Stimulated activated CD4-positive, alpha-beta T cell treated with anti-CD3 and anti-CD28 coated beads, TNF-alpha, amount 100 ng/mL, for 1 hour (primary cell): ENCODE measurements at places on chromosomes 11 and 22.

DNA sequence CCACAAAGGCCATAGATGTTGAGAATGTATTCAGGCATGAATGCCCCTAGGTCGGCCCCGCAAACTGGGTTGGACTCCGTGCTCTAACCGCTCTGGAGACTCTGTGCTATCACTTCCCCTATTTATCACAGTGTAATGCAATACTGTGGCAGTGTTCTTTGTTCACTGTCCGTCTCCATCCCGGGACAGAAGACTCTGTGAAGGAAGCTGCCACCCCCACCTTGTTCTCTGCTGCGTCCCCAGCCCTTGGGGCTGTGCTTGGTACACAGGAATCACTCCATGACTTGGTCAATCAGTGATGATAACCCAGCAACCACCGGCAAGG is 57.6 kb downstream of the TSPAN18 start:
- no peak for DNase-seq

DNA sequence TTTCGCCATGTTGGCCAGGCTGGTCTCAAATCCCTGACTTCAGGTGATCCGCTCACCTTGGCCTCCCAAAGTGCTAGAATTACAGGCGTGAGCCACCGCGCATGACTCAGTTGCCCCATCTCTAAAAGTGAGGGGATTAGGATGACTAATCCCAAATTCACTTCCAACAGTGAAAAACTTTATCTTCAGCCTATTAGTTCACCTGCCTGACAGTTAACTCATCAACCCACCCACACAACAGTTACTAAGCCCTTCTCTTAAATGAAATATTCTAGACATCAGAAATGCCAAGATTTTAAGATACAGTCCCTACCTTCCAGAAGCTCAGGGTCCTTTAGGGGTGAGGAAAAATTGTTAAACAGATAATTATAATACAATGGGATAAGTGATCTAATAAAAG is 2.0 kb upstream of the ANKRD42 start:
- DNase-seq, result no peak

GRCh38 chr11:73907191-73907590 is 30.4 kb downstream of the PAAF1 start:
- no peak for DNase-seq

DNA sequence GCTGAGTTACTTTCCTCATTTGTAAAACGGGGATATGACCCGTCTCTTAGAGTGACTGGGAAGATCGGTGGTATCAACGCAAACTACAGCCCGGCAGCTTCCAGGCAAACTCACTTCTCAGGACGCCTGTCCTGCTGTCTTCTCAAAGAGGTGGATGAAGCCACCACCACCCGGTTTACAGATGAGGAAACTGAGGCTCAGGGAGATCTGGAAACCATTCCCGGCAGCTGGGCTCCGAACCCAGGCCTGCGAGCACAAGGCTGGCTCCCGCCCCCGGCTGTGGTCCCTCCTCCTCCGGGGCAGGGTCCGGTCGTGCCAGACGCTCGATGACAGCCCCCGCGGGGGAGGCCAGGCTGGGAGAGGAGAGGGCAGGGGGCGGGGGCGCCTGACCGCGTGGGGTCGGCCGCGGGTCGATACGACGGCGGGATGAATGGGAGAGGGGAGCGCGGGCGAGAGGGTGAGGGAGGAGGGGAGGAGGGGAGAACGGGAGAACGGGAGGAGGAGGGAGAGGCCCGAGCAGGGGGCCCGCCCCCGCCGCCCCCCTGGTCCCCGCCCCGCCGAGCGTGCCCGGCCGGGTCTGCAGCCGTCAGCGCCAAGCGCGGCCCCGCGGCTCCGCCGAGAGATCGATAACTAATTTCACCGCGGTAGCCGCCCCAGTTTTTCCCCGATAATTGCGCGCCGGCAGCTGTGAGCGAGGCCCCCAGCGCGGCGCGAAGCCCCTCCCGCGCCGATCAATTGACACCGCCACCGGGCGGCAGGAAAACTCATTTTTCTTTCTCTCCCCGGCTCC is 14.0 kb downstream of the IGLL1 start:
- DNase-seq, result no peak

- no peak for DNase-seq
Measured at GRCh38 chr11:92477686-92478085, 253.1 kb downstream of the FAT3 start.

DNA sequence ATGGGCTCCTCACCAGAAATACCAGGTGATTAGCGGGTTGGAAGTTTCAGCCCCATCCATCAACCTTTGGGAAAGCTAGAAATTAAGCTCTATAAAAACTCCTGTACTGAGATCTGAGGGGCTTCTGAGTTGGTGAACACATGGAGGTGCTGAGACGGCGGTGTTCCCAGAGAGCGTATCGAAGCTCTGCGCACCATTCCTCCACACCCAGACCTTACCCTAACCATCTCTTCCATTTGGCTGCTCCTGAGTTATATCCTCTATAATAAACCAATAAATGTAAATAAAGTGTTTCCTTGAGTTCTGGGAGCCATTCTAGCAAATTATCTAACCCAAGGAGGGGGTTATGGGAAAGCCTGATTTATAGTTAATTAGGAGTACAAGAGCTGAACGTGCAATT is 41.4 kb downstream of the TMEM123 start:
- no peak for DNase-seq

GRCh38 chr11:42237701-42238235 is 778.3 kb upstream of the LRRC4C start:
- DNase-seq, result no peak

DNA sequence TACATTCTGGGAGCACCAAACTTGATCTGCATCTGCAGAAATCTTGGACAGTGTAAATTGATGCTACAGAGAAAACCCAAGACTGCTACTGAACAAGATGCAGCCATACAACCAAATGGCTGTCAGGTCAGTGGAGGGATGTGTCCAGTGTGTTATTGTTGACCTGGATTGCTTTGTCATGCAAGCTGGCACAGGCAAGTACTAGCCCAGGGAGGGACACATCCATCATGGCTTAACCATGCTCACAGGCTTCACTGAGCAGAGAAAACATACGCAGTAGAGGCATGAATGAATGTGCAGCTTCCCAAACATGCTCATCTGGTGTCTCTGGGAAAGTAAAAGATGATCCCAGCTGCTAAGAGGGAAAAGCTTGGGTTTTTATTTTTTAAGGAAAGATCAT is 93.6 kb downstream of the MTNR1B start:
- DNase-seq, result no peak

GRCh38 chr22:46971099-46971763 is 208.8 kb downstream of the TBC1D22A start:
- no peak for DNase-seq

DNA sequence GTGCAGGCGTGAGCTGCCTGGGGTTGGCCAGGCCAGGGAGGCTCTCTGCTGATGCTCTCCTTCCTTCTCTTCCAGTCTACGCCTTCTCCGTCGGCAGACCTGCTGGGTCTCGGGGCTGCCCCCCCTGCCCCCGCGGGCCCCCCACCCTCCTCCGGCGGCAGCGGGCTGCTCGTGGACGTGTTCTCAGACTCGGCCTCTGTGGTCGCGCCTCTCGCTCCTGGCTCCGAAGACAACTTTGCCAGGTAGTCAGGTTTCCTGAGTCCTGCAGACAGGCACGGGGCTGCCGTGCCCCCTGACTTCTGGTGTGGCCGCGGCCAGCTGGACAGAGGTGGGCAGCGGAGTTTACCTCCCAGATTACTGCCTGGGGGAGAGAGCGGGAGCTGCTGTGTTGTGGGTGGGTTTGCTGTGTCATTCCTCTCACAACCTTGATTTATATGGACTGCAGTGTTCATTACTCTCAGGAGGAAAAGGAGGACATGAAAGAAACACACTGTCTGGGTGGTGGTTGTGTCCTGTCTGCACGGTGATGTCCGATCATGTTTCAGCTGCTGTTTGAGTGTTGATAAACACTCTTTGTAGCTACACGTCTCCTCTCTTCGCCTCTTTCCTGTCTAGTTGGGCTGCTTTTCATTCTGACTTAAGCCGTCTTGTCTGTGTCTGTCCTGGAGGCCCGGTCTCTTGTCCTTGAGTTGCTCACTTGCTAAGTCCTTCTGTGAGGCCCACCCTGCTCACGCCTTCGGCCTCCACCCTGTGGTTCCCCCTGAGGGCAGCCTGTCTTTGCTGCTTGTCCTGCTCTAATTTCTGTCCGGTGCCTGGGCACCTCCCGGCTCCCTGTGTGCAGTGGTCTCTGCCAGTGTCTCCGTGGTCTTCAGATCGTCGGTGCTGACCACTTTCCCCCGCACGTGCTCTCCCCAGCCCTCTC is 35.9 kb downstream of the MUC6 start:
- DNase-seq, result no peak

- no peak for DNase-seq
Measured at GRCh38 chr11:5225480-5225871, 1.4 kb downstream of the HBB start.

GRCh38 chr11:133917921-133918607 is 38.7 kb downstream of the IGSF9B start:
- no peak for DNase-seq

- DNase-seq, result no peak
Measured at GRCh38 chr11:33949252-33949913, 57.5 kb upstream of the LMO2 start.

GRCh38 chr22:37442135-37442534 is 14.9 kb upstream of the ELFN2 start:
- DNase-seq, result no peak

DNA sequence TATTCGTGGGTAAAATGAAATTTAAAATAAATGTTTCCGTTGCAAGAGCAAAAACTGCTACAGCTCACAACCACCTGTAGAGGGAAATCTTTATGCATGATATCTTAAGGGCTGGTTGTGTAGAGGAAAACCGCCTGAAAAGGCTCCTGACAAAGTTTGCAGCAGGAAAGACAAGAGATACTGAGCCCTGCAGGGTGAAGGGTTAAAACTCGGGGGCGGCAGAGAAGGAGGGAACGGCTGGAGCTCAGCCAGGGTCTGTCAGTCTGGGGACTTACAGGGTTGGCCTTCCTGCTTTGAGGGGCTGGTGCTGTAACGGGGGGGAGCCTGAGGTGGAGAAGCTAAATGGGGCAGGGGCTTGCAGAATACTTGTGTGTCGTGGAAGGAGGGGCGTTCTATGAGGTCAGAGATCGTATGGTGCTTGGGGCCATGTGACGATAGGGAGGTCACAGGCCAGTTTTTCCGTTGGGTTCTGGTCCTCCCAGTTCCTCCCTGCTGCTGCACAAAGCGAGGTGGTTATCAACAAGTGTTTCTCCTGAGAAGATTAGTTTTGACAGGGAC is 122.9 kb upstream of the HSD17B12 start:
- DNase-seq, result no peak

GRCh38 chr11:111849631-111850030 is 21.8 kb downstream of the ALG9 start:
- DNase-seq, result no peak

- no peak for DNase-seq
Measured at GRCh38 chr22:48098243-48098920, 1335.9 kb downstream of the TBC1D22A start.

- DNase-seq, result no peak
Measured at GRCh38 chr11:69000831-69001242, 12.2 kb downstream of the MRGPRF start.

DNA sequence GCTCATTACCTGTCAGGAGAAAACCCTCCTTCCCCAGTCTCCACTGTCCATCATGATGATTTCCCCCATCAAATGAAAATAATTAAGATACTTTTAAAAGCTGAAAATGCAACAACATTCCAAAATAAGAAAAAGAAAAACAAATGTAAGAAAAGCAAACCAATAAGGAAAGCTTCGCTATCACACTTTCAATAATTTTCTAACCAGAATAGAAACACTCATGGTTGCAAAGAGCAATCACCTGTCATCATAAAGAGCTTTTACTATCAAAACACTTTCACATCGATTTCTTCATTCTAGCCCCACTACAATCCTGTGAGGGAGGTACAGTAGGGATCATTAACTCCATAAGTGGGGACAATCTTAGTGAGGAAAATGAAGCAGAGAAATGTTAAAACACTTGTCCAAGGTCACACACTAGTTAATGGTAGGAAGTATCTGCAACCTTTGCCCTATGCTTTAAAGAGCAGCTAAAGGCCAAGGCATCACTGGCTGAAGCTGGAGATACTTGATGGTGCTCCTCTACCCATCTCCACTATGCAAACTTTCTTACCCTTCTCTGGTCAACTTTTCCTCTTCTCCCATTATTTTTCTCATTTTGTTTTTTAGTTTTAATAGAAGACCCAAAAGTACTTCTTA is 2.6 kb downstream of the RBM4B start:
- no peak for DNase-seq

DNA sequence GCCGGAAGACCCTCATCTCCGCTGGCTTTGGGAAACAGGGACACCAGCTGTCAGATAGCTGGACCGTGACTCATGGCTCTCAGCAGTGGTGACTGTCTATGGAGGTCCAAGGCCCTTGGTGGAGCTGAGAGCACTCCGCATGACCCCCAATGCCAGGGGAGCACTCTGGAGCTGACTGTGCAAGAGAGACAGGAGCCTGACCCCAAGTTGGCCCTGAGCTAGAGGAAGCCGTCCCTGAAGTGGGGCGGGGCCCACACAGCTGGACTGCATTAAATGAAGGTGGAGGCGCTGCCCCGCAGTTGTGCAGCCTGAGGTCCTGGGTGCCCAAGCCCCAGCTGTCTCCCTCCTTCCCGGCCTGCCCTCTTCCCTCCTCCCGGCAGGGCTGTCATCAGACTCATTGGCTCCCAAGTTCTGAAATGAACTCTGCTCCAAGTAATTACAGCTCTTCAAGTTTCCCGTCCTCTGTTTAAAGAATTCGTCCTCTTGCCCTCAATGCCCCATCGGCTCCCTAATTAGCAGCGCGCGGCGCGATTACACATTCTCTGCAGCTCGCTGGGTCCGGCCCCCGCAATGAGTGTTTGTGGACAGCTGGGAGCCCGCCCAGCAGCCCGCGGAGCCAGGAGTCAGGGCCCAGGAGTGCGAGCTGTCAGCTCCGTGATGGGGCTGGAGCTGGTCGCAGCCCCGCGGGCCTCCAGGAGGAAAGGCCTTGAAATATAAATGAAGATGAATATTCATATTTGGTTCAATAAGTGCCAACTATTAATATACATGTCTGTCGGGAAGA is 93.2 kb upstream of the LMO1 start:
- DNase-seq, result no peak

- no peak for DNase-seq
Measured at GRCh38 chr11:116065986-116066385, 561.8 kb upstream of the CADM1 start.

DNA sequence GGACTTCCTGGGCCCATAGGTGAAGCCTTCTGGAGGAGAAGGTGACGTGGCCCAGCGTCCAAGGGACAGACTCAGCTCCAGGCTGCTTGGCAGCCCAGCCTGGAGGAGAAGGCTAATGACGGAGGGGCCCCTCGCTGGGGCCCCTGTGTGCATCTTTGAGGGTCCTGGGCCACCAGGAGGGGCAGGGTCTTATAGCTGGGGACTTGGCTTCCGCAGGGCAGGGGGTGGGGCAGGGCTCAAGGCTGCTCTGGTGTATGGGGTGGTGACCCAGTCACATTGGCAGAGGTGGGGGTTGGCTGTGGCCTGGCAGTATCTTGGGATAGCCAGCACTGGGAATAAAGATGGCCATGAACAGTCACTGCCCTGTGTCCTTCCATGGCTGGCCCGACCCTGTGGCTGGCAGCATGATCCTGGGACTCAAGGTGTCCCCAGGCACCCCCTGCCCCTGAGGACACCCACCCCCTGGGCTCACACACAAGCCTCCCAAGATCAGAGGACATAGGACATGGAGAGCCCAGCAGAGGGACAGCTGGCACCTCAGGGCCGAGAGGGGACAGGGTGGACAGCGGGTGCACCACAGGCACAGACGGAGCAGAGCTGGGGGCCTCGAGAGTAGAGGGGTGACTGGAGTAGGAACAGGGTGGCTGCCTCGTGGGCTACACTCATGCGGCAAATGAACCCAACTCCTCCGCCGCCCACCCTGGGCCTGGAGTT is 10.1 kb downstream of the SIGIRR start:
- DNase-seq, result no peak
